ENCODE measurements at places on chromosomes 1 and 21. TPM values are rescaled to one million over a fixed set of nuclear protein-coding genes. Genes with fewer than 3 reads are reported as not detected.

The HUNK gene
- total RNA-seq = not detected

The IGSF21 gene
- total RNA-seq = not detected

The GTF2B gene
- 39.4 TPM for total RNA-seq

The PCBP3 gene
- total RNA-seq = 5.1 TPM

The FBXO2 gene
- total RNA-seq = 0.59 TPM

The PAQR6 gene
- total RNA-seq = 8.6 TPM

The GJA9 gene
- total RNA-seq = not detected

The MIA3 gene
- total RNA-seq = 52.6 TPM

The MATN1 gene
- total RNA-seq = not detected

The SERPINC1 gene
- 0.43 TPM for total RNA-seq

The CBS gene
- 20.8 TPM for total RNA-seq

The S100A7A gene
- not detected for total RNA-seq

The H3-3A gene
- total RNA-seq = 558 TPM

The LCE6A gene
- total RNA-seq = not detected

The CD46 gene
- total RNA-seq = 105 TPM

The ZSCAN20 gene
- 3.1 TPM for total RNA-seq

The NUDT4B gene
- 1.4 TPM for total RNA-seq

The LRRC71 gene
- not detected for total RNA-seq

The MT1HL1 gene
- total RNA-seq = not detected

The SLC25A34 gene
- 2.1 TPM for total RNA-seq

The SV2A gene
- total RNA-seq = 17.5 TPM

The HEYL gene
- total RNA-seq = 0.14 TPM

The KHDRBS1 gene
- total RNA-seq = 162 TPM

The SEC16B gene
- total RNA-seq = not detected

The USP48 gene
- 86.8 TPM for total RNA-seq

The MIXL1 gene
- not detected for total RNA-seq

The RIPPLY3 gene
- not detected for total RNA-seq

The PPIAL4G gene
- total RNA-seq = 0.68 TPM

The TIE1 gene
- 0.14 TPM for total RNA-seq

The ISG20L2 gene
- 59.3 TPM for total RNA-seq

The CXADR gene
- total RNA-seq = 0.50 TPM

The FAM229A gene
- 7.9 TPM for total RNA-seq

The AUNIP gene
- 6.6 TPM for total RNA-seq

The FHAD1 gene
- 0.09 TPM for total RNA-seq

The PCAT6 gene
- not detected for total RNA-seq

The ADGRB2 gene
- 0.32 TPM for total RNA-seq

The OR6N1 gene
- total RNA-seq = not detected

The PGLYRP3 gene
- total RNA-seq = not detected

The NECAP2 gene
- total RNA-seq = 110 TPM

The KIRREL1 gene
- total RNA-seq = not detected

The RPTN gene
- total RNA-seq = not detected

The GUCA2A gene
- not detected for total RNA-seq

The CLCA4 gene
- not detected for total RNA-seq

The KRTAP19-3 gene
- not detected for total RNA-seq

The LRRC53 gene
- not detected for total RNA-seq

The PFKFB2 gene
- 1.2 TPM for total RNA-seq

The KCNJ10 gene
- not detected for total RNA-seq

Measured in T-helper 2 cell treated with Interferon-gamma antibody and Interleukin-4, amounts not matched to agents 100 ng/mL and 5 ng/mL, for 36 hours (primary cell).